HFF-Myc (cell line): ENCODE measurements at places on chromosomes 16 and 17.

GRCh38 chr16:87765473-87765775, 362 bp downstream of the KLHDC4 start:
- DNase-seq = no peak

DNA sequence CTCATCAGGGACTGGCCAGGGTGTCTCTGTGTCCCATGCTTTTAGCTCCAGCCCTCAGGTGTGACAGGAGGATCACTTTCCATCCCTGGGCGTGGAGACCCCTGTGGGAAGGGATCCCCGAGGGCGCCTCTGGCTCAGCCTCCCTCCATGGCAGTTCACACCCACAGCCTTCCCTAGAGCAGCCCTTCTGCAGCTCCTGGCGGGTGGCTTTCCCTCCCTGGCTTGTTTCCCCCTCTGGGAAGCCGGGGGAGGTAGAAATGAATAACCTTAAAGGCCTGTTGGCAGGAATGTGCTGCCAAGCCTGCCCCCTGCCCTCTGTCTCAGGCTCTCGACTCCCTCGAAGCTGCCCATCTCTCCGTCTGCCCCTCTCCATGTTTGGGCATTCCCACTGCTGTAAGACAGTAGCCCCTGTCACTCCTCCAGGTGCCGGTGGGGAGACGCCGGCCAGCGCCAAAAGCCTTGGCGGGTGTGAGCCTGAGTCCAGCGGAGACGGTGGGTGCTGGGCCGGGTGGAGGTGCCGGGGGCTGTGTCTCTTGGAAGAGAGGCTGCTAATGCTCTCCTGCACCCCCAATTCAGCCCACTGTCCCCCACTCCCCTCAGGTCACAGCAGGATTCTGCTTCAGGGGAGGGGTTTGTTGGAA, 2.1 kb upstream of the ATP2A1 start:
- no peak for DNase-seq

DNA sequence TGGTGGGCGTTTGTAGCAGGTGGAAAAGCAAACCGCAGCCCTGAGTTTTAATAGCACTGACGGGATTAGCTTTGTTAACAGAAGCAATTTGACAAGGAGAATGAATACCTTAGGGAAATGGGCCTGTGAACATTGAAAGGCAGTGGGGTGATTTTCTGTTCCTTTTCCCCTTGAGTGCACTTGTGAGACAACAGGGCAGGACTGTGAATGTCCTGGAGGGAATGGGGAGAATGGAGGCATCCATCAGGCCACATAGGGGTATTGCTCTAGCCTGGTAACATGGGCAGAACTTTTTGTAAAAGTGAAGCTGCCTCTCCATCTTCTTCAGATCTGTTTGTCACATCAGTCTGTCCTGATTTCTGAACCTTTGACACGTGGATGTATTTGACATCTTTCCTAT, 26.2 kb downstream of the USP43 start:
- no peak for DNase-seq

- DNase-seq = no peak
Observed at GRCh38 chr16:62929593-62929992, 893.4 kb upstream of the CDH8 start.

GRCh38 chr17:81254955-81255717, 16.0 kb downstream of the NDUFAF8 start:
- peak; percentile 32 for DNase-seq

GRCh38 chr16:931626-932500, 38.9 kb downstream of the LMF1 start:
- no peak for DNase-seq

DNA sequence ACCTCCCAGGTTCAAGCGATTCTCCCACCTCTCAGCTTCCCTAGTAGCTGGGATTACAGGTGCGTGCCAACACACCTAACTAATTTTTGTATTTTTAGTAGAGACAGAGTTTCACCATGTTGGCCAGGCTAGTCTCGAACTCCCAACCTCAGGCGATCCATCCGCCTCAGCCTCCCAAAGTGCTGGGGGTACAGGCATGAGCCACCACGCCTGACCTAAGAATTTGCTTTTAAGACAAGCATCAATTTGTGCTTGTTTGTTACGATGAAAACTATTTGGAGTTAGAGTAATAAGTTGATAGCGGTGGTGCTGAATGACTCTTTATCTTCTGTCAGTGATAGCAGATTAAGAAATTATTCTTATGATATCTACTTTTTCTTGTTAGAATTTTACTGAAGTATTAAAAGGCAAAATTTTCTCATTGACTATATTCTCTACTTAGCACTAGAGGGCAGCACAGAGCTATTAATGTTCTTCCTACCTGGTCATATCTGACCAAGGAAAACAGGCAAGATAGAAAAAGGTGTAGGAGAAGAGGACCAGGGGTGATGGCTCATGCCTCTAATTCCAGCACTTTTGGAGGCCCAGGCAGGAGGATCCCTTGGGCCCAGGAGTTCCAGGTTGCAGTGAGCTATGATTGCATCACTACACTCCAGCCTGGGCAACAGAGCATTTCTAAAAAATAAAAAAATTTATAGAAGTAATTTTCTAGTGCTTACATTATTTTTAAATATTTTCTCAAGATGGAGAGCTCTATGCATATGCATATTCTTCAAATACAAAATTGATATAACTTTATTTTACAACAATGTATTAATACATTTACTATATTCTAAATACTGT, 24.5 kb downstream of the STXBP4 start:
- peak; percentile 10 for DNase-seq

GRCh38 chr16:86714166-86714565, 135.8 kb downstream of the FOXL1 start:
- DNase-seq = no peak

DNA sequence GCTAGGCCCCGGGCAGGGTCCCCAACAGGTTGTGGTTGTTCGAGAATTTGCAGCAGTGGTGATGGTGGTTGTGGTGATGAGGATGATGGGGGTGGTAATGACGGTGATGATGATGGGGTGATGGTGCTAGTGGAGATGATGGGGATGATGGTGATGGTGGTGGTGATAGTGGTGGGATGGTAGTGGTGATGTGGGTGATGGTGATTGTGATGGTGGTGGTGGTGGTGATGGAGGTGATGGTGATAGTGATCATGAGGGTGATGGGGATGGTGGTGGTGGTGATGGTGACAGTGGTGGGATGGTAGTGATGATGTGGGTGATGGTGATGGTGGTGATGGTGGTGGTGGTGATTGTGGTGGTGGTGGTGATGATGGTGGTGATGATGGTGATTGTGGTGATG, 343.3 kb downstream of the SEC14L1 start:
- DNase-seq = no peak

GRCh38 chr16:60100371-60100770, 1366.3 kb upstream of the GOT2 start:
- DNase-seq = no peak

GRCh38 chr16:16019488-16019887, 70.1 kb downstream of the ABCC1 start:
- no peak for DNase-seq

- no peak for DNase-seq
Observed at GRCh38 chr17:8155231-8155995, 3.2 kb upstream of the PER1 start.

- DNase-seq = no peak
Observed at GRCh38 chr16:35733971-35734702, 2274.7 kb downstream of the TP53TG3F start.

DNA sequence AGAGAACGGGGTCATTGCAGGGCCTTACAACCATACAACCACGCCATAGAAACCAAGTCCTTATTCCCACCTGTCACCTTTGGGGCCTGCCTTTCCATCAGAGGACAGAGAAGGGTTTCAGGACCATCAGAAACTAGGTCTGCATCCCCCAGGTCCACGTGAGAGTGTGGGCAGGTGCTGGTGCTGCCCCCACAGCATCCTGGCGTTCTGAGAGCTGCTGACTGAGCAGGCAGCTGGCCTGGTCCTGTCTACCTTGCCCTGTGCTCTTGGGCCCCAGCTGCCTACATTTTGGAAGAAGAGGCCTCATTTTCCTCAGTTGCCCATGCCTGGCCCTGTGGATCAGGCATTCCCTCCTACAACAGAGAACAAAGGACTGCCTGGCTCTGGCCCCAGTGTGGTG, 21.6 kb downstream of the ZNF276 start:
- no peak for DNase-seq

- no peak for DNase-seq
Observed at GRCh38 chr17:2181897-2182448, 121.6 kb downstream of the SMG6 start.

DNA sequence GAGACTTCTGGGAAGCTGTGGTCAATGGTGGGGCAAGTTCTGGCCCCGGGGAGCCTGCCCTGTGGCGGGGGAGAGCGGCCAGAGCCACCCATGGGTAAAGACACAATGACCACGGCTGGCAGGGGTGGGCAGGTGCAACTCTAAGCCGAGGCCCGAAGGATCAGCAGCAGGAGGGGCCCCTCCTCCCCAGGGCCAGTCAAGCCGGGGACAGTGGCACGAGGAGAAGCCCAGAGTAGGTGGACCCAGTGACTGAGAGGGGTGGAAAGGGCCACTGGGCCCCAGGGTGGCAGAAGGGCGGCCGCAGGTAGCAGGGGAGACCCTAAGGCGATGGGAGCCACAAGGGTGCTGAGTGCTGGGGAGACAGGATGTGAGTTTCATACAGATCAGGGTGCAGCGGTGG, 17.7 kb downstream of the TMEM204 start:
- DNase-seq = no peak

GRCh38 chr17:79005063-79005861, 4.3 kb downstream of the CANT1 start:
- DNase-seq = no peak

- DNase-seq = no peak
Observed at GRCh38 chr17:48143629-48144028, 36.1 kb downstream of the SNX11 start.

- DNase-seq = no peak
Observed at GRCh38 chr17:34997355-34997862, 17.1 kb downstream of the LIG3 start.

GRCh38 chr17:54373970-54374369, 526.7 kb upstream of the TOM1L1 start:
- DNase-seq = no peak

DNA sequence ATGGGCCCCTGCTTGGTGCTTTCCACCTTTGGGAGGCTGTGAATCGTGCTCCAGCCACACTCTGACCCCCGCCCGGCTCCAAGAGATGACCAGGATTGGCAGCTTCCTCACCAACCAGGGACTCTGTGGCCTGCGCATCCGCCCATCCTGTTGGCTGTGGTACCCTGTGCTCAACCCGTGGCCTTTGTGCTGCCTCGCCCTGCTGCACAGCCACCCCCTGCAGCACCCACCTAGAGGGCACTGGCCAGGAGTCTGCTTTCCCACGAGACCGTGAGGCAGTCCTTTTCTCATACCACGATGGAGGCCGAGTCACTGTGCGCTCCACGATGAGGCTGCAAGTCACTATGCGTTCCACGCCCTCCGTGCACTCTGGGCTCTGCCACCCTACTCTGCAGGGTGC, 19.4 kb downstream of the NME3 start:
- DNase-seq = no peak

DNA sequence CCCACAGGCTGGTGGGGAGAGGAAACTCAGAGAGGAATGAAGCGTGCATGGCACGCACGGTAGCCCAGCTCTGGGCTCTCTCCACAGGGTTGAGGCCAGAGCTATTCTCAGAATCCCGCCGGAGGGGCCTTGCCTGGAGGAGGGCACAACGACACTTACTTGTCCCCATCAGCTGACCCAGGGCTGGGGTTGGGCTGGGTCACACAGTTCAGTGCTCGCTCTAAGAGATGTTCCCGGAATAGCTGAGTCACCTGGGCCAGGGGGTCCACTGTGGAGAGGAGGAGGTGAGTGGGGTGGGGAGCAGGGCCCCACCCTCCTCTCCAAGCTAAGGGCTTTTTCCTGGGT, 21.8 kb downstream of the SREBF1 start:
- DNase-seq = no peak

DNA sequence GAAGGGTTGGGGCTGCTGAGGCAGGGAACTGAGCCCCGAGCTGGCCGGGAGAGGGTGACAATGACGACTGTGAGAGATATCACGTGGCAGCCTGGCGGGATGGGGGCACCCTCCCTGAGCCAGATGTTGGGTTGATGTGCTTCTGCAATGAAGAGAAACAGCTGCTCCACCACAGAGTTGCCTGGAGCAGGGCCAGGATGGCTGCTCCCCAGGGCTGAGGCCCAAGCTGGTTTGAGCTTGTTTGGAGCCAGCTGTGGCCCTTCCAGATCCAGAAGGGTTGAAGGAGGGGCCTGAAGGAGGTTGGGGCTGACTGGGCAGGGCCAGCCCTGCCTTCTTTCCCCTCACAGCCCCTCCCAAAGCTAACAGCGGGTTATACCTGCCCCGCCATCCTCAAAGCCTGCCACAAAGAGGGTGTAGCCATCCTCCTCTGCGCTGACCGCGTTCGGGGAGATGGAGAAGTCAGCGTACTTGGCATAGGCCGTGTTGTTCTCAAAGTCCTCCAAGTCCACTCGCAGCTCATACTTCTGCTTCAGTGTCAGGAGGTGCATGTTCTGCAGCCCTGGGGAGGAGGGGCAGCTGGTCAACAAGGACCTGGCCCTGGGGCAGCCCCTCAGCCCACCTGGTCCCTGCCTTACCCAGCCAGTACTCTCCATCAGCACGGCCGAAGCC, 2.1 kb downstream of the MFAP4 start:
- peak; percentile 94 for DNase-seq

DNA sequence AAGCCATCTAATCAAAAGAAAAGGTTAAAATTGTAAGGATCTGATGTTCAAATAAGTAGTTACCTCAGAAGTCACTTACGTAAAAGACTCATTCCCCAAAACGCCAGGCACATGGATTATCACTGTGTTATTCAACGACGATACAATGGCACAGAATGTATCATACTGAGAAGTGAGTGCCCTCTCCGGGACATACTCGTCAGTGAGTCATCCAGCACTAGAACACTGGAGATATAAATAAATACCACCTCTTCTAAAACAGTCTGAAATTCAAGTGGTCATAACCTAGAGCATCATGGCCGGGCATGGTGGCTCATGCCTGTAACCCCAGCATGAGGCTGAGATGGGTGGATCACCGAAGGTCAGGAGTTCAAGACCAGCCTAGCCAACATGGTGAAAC, 24.9 kb downstream of the USP31 start:
- DNase-seq = peak; percentile 26

- no peak for DNase-seq
Observed at GRCh38 chr16:88487920-88488851, 35.1 kb downstream of the ZFPM1 start.

- no peak for DNase-seq
Observed at GRCh38 chr16:89572073-89572484, 3.5 kb upstream of the CPNE7 start.

- no peak for DNase-seq
Observed at GRCh38 chr16:30041841-30042240, 10.8 kb upstream of the TLCD3B start.

DNA sequence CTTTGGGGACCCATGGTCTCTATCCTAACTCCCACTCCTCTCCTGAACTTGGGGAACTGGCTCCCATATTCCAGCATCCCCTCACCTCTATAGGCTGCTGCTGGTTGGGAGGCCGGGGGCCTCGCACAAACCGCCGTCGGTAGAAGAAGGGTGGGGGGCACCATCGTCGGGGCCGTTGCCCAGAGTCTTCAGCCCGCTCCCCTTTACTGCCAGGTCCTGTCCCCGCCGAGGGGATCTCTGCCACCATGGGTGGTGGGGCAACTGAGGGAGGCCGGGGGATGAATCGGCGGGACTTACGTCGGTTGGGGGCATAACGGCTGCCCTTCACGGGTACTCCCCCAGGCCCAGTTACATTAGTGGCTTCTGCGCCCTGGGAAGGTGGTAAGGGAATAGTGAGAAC, 4.3 kb downstream of the YBX2 start:
- no peak for DNase-seq

GRCh38 chr17:34199932-34200534, 55.1 kb upstream of the CCL2 start:
- peak; percentile 88 for DNase-seq

- no peak for DNase-seq
Observed at GRCh38 chr16:71461686-71462648, at the start of gene ZNF23. Gene ZNF23, minus strand, starts transcription at chr16:71462247. Its CDS starts 5,451 bp downstream, at chr16:71456796.

GRCh38 chr17:81334391-81334901, 39.3 kb upstream of the SLC38A10 start:
- no peak for DNase-seq
